ENCODE measurements at places on chromosomes 12 and 14.

DNA sequence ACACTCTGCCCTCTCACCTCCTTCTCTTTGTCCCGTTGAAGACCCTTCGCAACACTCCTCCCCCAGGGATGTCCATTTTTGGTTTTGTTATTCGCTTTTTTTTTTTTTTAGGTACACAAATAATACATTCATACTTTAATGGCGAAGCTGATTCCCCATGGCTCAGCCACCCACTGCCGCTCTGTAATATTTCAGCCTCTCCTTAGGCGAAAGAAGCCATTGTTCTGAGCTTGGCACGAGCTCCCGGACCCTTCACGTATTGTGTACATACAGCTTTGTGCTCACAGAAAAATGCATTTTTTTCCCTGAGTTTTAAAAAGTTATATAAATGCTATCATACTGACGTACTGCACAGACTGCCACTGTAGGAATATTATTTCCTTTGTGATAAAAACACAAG, 115.0 kb downstream of the TMEM132C start:
- DNase-seq, result no peak

GRCh38 chr12:108938247-108938924, 58.5 kb downstream of the DAO start:
- DNase-seq, result no peak

GRCh38 chr14:101980700-101981099, 16.3 kb downstream of the DYNC1H1 start:
- peak; percentile 96 for DNase-seq

- DNase-seq, result peak; percentile 80
Measured at GRCh38 chr14:103056322-103057027, 874 bp downstream of the CDC42BPB start.

- no peak for DNase-seq
Measured at GRCh38 chr12:54486173-54486867, 11.2 kb upstream of the NCKAP1L start.

DNA sequence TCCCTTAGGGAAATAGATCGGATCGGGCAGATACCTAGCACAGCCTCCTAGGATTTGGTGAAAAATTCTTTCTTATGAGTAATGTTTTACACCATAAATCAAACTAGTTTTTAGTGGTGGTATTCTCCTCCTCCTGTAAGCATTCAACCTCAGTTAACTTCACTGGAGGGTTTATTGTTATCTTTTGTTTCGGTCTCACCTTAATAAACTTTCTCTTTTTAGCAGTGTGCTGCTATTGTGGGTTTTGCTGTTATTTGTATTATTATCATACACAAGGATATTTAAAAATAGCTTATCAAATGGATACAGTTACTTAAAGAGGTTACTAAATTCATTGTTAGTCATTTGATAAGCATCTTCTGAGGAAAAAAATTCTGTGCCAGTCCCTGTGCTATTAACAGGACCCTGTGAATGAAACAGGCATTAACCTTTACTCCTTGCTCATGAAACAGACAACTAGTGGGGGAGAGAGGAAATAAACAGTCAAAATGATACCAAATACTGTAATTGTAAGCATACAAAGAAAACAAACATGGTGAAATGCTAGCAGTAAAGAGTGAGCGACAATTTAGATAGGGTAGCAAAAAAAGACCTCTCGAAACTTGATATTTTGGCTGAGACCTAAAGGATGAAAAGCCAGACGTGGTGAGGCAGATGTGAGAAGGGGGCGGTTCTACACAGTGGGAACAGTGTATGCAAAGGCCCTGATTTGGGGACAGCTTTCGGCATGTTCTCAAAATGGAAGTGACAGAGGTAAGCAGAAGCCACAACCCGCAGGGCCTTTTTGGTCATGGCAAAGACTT, 178.7 kb upstream of the SOX5 start:
- no peak for DNase-seq

DNA sequence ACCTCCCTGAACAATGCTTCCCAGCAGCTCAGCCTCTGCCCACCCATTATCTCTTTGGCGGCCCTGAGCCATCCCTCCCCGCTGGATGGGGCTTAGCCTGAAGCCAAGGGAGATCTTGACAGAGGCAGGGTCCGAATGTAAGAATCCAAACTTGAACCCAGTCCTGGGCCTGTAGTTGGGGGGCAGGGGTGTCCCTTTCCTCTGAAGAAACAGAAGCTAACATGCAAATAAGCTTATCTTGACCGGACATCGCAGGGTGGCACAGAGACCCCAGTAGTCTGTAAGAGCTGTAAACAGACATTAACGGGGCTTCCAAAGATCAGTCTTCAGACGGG, 6.0 kb downstream of the DLK1 start:
- DNase-seq, result no peak

- no peak for DNase-seq
Measured at GRCh38 chr12:124013073-124013472, 40.1 kb downstream of the ZNF664 start.

DNA sequence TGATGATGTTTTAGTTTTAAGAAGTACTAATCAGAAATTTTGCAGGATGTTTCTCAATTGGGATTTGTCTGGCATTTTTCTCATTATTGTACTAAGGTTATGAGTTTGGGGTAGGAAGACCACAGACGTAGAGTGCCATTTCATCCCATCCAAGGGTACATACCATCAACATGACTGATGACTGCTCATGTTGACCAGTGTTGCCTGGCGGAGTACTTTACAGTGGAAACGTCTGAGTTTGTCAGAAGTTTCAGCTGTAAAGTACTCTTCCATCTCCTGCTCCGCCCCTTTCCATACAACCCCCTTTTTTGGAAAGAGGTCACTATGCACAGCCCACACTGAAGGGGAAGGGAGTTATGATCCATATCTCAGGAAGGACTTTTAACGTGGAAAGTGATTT, 74.2 kb downstream of the RCOR1 start:
- DNase-seq, result no peak

GRCh38 chr14:66231820-66232219, 254.4 kb upstream of the CCDC196 start:
- no peak for DNase-seq

GRCh38 chr14:33943096-33943883, 7.6 kb downstream of the EGLN3 start:
- DNase-seq, result peak; percentile 55

DNA sequence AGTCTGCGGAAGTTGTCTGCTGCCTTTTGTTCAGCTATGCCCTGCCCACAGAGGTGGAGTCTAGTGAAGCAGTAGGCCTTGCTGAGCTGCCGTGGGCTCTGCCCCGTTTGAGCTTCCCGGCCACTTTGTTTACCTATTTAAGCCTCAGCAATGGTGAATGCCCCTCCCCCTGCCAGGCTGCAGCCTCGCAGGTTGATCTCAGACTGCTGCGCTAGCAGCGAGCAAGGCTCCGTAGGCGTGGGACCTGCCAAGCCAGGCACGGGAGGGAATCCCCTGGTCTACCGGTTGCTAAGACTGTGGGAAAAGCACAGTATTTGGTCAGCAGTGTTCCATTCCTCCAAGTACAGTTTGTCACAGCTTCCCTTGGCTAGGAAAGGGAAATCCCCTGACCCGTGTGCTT, 143.6 kb downstream of the DYRK2 start:
- no peak for DNase-seq

GRCh38 chr14:65434216-65434850, 21.8 kb downstream of the FUT8 start:
- no peak for DNase-seq

DNA sequence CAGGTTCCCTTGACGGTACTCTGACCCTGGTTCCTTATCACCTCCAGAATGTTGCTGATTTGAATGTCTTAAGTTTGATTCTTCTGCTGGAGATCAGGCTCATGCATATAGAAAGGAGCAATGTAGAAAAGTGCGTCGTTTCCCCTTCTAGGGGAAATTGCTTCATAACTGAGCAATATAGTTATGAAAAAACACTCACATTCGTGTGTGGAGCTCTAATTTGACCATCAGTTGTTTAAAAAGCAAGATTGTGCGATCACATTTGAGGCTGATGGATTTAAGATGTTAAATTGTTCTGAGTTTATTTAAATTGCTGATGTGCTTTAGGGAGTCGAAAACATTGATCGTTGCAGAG, 19.2 kb downstream of the PELI2 start:
- DNase-seq, result no peak

DNA sequence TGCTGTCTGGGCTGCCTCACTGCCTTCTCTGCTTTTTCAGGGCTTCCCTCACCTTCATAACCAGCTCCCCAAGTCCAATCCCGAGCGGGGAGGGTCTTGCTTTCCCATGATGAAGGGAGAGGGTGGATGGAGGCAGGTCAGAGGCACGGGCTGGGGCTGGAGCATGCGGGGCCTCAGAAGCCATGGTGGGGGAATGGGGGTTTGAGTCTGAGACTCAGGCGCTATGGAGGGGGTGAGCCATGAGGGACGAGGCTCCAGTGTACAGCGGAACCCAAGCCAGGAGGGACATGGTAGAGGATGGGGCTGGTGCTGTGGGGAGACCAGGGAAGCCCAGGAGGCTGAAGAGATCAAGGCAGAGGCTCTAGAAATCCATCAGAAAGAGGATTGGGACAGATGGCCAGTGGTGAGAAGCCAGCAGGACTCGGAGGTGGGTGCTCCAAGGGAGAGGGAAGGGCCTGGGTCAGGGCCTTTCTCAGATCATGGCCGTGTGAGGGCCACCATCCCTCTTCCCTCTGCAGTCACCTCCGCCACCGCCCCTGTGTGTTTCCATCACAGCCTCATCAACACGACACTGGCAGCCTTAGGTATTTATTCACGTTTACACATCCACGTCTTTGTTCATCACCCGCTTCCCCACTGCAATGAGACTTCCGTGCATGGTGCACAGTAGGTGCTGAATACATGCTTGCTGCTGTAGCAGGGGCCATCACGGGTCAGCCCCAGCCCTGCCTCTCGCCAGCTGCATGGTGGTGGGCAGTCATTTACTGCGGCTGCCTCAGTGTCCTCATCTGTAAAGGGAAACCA, 144.7 kb downstream of the ADGRD1 start:
- DNase-seq, result no peak

GRCh38 chr12:31370531-31371255, 44.7 kb upstream of the SINHCAF start:
- peak; percentile 25 for DNase-seq

- peak; percentile 32 for DNase-seq
Measured at GRCh38 chr12:49369411-49370145, 2.3 kb downstream of the SPATS2 start.

DNA sequence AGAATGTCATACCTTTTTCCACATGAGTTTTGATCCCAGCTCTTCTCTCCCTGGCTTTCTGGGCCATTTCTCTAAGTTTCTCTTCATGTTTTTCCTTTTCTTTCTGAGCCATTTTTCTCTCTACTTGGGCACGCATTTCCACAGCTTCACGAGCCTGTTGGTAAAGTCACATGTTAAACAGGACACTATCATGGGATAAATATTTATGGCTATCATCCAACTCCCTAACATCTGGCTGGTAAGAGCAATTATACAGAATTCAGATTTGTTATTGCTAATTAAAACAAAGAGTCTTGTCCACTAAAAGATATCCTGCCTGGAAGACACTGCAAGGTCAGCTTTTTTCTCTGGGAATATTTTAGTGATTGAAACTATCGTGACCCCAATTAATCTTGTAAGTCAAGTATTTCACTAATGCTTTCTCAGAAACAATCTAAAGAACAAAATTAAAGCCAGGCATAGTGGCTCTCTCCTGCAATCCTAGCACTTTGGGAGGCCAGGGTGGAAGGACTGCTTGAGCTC, 23.1 kb downstream of the SLIRP start:
- DNase-seq, result no peak

DNA sequence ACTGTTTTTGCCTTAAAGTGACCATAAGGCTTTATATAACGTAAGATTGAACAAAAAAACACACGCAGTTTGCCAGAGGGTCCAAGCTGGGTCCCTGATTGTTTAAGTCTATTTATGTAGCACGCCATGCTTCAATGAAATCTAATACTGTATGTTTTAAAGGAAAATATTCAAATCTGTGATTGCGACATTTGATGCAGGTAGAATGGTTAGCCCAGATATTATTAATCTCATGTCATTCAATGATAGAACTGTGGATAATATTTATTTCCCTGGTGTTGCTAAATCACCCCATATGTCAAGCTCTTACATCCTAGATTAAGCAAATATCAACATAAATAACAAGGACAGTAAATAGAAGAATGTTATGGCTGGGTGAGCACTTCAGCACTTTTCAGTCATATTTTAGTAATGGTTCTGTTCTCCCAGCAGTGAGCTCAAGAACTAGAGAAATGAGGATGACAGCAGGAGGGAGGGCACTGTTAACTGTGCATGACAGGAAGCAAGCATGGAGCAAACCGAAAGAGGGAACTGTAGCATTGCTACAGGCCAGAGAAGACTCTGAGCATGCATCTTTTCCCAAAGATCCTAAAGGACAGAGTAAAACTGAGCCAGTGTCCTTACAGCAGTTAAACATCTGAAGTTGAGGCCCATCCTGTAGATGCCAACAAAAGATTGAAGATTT, 465.7 kb upstream of the MGAT4C start:
- peak; percentile 30 for DNase-seq

- DNase-seq, result no peak
Measured at GRCh38 chr12:14601692-14602478, 34.2 kb upstream of the PLBD1 start.

DNA sequence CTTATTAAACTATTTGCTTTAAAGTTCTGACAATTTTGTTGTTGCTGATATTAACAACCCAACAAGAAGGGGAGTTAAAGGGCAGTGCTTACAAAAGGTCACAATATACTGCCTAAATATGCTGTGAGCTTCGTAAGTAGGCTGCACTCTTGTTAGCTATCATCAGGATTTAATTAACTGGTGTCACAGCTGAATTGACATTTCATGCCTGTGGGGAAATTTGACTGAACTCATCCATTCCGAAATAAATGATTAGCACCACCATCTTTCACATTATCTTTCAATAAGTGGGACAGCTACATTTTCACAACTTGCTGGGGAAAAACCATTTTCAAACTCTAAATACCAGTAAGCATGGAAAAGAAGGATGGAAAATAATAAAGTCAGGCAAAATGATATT, 146.6 kb downstream of the PTPRO start:
- DNase-seq, result no peak

- DNase-seq, result no peak
Measured at GRCh38 chr12:227286-227915, 13.4 kb upstream of the SLC6A12 start.

DNA sequence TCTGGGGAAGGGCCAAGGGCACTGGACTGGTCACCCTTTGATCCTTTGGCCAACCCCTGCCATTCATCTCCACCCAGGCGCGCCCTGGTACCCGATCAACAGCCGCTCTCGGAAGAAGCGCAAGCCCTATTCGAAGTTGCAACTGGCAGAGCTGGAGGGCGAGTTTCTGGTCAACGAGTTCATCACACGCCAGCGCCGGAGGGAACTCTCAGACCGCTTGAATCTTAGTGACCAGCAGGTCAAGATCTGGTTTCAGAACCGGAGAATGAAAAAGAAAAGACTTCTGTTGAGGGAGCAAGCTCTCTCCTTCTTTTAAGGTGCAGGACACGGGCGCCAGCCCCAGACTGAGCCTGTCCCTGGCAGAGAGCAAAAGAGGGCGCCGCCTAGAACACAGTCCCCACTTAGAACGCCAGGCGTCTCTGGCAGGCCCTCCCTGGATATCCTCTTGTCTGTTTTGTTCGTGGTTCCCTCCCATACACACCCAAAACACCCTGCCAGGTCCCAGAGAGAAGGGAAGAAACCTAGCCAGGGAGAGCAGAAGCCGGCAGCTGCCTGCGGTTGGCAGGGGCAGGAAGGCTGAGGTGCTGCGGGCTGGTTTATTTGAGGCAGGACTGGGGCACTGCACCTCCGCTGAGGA, 1.7 kb downstream of the HOXC12 start:
- DNase-seq, result no peak

- DNase-seq, result no peak
Measured at GRCh38 chr14:37791384-37792036, 196.1 kb downstream of the TTC6 start.

- DNase-seq, result no peak
Measured at GRCh38 chr14:35222872-35223466, 69.2 kb upstream of the PSMA6 start.

All from kidney tubule cell (primary cell).